ENCODE measurements at places on chromosomes 4 and X.

- no peaks in the 10 kb centered on the region for H3K36me3 ChIP-seq
- no peaks in the 10 kb centered on the region for H3K27me3 ChIP-seq
- H3K4me3 ChIP-seq = no peak overlapping the region
These were observed 176.3 kb upstream of the VEGFC start for GRCh38 chr4:176969011-176969410.

DNA sequence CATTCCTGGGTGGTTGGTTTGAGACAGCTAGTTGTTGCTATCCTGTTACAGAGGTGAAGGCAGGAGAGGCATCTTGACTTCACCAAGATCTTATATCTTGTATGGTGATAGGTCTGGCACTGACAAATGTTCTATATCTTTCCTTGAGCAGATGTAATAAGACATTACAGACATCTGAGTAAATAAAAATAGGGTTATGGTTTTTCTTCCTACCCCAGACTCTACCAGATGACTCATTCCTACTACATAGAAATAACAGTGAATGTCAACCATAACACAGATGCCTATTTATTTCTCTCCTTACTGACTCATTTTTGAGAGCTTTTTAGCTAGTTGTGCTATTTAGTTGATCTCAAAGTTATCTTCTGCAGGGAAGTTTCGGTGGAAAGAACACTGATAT lies 21.9 kb downstream of the HNRNPH2 start:
- no peak for DNase-seq
- no peaks in the 10 kb centered on the region for H3K36me3 ChIP-seq
- H3K4me3 ChIP-seq = no peak overlapping the region

DNA sequence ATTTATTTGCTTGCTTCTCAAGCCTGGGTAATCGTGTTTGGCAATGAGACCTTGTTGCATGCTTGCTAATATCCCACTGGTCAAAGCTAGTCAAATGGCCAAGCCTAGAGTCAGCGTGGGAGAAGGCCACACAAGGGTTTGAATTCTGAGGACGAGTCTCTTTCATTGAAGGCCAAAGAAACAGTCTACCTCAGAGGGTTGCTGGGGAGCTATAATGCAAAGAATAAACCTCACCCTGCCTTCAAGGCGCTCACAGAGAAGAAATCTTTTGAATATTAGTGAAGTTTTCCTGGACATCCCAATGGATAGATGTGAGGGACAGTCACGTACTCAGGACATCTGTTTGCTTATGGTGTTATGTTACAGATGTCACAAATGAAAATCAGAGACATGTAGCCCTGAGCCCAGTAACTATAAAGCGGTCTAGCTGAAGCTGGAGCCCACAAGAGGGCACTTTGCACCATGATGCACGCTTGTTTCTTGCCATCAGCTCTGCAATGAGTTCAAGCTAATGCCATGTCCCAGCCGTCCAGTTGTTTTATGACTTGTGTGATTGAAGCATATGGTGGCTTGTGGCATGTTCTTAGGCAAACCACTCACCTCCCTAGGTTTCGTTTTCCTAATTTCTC lies 1.1 kb upstream of the TLR3 start:
- no peak overlapping the region for H3K27ac ChIP-seq
- no peak overlapping the region for H3K4me3 ChIP-seq
- H3K36me3 ChIP-seq = no peaks in the 10 kb centered on the region

DNA sequence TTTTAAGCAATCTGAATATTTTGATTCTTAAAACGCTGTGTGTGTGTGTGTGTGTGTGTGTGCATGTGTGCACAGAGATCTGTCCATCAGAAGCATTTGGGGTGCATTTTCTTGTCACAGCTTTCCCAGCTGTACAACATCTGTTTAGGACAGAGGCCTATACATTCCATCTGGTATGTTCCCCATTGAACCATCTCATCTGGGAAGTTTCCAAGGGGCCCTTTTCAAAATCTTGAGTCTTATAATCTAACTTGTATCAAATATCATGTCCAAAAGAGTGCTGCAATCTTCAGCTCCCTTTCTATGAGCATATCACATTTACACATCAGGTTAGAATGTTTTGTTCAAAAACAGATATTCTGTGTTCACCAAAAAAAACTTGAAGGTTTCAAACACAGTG lies 16.5 kb upstream of the MID1 start:
- H3K4me1 ChIP-seq = no peaks in the 10 kb centered on the region
- H3K4me3 ChIP-seq = no peak overlapping the region
- no peak for DNase-seq
- H3K27ac ChIP-seq = no peak overlapping the region

DNA sequence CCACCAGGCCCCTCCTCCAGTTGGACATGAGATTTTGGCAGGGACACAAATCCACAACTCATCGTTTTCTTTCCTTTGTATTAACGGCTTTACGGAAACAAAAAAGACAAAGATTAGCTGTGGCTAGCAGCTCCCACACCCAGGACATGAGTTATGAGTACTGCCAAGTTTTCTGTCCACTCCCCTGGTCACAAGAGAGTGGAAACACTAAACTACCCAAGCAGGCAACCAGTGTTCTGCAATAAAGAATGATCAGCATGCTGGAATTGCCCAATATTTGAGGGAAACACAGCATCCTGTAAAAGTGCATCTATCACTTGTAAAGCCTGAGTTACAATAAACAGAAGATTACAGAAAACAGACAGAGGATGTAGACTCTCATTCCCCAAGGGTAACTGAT lies 358.4 kb downstream of the NLGN4X start:
- DNase-seq = no peak
- no peaks in the 10 kb centered on the region for H3K36me3 ChIP-seq
- no peaks in the 10 kb centered on the region for H3K27me3 ChIP-seq
- H3K27ac ChIP-seq = no peak overlapping the region
- no peak overlapping the region for H3K4me3 ChIP-seq
